ENCODE measurements at places on chromosomes 6 and 20.

DNA sequence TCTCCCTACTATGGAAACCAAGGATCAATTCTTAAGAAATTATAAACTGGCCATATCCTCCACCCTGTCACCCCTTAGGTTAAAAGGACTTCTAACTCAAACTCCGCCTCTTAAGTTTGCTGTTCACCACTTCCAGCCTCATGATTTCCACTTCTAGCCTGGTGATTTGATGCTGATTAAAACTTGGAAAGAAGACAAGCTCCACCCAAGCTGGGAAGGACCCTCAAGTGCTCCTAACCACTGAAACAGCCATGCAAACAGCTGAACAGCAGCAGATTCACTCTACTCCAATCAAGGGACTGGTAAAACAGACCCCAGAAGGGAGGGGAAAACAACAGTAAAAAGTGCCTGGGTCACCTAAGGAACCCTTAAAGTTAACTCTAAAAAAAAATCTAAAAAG lies 10.3 kb downstream of the LCA5 start:
- DNase-seq: no peak

DNA sequence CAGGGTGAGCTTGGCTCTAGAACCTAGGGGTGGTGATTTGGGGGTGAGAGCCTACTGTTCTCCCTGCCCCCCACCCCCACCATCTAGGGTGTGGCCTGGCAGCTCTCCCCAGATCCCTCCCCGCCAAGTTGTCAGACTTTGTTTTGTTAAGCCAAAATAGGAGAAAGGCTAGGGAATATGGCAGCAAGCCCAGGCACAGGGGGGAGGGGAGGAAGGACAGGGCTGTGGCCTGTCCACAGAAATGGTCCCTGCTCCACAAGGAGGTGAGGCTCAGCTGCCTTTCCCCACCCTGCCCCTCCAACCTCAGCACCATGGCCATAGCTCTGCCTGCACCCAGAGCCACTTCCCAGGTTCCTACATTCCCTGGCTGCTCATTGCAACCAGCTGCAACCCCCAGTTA lies 17.2 kb downstream of the SCUBE3 start:
- no peak for DNase-seq

GRCh38 chr20:1241456-1241855 lies 15.6 kb downstream of the RAD21L1 start:
- no peak for DNase-seq

GRCh38 chr6:163341224-163342061 lies 73.1 kb upstream of the QKI start:
- no peak for DNase-seq

Measured in stimulated activated CD8-positive, alpha-beta memory T cell treated with anti-CD3 and anti-CD28 coated beads, Interleukin-15, amount 100 ng/mL, for 24 hours (primary cell).